ENCODE measurements at places on chromosomes 16 and 17.

DNA sequence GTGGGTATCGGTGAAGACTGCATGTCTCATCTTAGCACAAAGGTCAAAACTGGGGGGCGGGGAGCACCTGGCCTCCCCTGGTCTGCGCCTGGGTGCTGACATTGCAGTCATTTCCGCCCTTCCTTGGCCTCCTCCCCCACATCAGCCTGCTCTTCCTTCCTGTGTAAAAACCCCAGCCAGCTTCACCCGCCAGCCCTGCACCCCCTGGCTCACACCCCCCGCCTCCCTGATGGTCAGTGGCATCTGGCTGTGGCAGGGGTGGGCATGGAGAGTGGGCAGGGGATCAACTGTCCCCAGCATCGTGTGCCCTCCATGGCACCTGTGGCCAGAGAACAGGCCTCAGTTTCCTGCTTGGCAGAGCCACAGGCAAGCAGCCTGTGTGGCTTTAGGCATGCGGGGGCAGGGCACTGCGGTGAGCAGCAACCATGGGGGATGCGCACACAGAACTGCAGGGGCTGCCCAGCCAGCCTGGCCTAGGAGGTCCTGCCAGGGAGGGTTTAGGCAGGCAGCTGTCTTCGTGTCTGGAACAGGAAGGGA is 26.5 kb upstream of the LASP1NB start:
- no peak for ATAC-seq

DNA sequence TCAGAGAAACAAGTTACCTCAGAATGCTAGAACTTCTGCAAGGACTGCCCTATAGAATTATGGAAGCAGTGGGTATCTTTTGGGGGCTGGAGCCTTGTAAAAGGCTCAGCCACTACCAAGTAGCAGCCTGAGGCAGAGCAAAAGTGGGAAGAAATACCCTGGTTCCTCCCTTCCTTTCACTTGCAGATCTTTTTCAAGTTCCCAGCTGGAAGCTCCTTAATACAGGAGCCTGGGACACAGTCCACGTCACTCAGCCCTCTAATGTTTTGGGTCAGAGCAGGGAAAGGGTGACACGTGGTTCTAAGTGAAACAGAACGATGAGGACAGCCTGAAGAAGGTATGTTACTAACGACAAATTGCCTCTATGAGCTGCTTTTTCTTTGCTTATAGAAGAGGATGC is 93.1 kb downstream of the CNTNAP4 start:
- no peak for ATAC-seq

DNA sequence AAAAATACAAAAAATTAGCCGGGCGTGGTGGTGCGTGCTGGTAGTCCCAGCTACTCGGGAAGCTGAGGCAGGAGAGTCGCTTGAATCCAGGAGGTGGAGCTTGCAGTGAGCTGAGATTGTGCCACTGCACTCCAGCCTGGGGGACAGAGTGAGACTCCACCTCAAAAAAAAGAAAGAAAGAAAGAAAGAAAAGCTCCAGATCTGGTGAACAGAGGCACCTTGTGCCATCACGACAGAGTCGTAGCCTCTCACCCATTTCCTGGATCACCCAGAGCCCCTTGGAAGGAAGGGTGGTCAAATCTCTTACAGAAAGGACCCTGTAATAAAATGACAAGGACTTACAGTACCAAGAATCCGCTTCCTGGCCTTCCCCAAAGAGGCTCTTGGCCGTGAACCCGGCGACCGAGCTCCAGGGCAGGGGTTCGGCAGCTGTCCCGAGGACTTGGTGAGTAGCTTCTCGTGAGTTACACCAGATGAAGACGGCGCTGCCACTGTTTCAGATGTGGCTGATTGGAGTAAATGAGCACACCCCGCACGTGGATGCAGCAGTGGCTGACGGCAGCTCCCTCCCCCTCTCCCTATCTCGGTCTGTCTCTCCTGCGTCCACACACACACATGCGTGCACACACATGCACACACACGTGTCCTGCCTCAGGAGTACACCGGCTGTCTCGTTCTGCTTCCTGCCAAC is 13.5 kb downstream of the LGALS3BP start:
- ATAC-seq = no peak

DNA sequence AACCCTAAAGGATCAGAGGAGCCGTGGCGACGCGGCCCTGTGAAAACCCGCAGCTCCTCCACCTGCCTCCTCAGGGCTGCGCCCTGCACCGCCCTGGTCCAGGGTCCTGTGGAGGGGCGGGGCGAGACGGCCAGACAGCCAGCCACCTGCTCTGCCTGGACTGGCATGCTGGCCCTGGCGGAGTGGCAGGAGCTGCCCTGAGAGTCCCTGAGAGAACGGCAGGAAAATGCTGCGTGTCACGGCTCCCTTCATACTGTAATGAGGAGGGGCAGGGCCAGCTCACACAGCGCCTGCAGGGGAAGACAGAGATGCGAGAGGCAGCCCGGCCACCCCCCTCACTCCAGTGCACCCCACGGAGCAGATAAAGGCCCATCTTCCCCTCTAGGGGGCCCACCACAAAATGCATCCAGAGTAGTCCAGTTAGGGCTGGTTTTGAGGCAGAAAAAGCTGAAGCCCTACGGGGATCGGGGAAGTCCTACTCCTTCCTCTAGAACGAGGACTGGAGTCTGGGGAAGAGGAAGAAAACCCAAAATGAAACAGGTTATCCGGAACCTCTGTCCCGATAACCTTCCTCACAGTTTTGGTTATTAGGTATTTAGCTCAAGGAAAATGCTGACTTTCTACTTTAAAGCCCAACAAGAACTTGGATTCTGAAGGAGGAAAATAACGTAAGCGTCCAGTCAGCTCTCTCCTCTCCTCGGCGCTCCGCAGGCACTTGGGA is 97.6 kb upstream of the DNAH17 start:
- no peak for ATAC-seq

DNA sequence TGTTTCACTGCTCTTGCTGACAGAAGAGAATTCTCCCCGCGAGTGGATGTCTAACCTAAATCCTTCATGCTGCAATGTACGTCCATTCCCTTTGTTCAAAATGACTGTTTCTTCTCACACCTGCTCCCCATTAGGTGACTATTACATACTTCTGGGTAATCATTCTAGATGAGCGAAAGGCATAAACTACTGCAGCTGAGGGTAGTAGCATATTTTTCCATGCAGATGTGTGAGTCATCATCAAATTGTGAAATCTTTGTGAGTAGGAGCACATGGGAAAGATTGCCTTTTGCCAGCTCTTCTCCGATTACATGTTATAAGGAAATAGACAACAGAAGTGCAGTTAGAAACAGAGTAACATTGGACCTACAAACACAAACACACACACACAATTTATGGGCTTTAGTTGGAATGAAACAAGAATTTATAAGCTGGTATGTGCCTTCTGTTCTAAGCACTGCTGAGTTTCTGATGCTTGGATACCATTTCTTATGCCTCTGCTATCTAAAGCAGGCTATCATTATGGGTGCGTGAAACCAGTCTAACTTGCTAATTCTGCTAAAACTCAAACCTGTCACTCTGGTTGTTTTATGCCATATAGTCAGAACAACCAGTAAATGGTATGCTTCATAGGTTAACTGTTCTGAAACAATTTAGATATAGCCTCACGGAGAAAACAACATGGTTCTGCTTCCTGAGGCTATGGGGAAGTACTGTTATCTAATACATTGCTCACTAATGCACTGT is 346.9 kb upstream of the PSMD7 start:
- ATAC-seq = no peak

GRCh38 chr16:1887711-1888354 is 15.9 kb upstream of the MEIOB start:
- no peak for ATAC-seq

GRCh38 chr17:17935321-17936271 is 36.6 kb downstream of the TOM1L2 start:
- ATAC-seq = peak; percentile 82

- peak; percentile 18 for ATAC-seq
These were observed at the start of gene XAF1 for GRCh38 chr17:6755731-6756184. TSS of gene XAF1 (plus strand) at chr17:6756046. CDS start at chr17:6756079, 33 bp downstream.

- peak; percentile 66 for ATAC-seq
These were observed 60.1 kb upstream of the TMEM132E start for GRCh38 chr17:34519282-34519681.

DNA sequence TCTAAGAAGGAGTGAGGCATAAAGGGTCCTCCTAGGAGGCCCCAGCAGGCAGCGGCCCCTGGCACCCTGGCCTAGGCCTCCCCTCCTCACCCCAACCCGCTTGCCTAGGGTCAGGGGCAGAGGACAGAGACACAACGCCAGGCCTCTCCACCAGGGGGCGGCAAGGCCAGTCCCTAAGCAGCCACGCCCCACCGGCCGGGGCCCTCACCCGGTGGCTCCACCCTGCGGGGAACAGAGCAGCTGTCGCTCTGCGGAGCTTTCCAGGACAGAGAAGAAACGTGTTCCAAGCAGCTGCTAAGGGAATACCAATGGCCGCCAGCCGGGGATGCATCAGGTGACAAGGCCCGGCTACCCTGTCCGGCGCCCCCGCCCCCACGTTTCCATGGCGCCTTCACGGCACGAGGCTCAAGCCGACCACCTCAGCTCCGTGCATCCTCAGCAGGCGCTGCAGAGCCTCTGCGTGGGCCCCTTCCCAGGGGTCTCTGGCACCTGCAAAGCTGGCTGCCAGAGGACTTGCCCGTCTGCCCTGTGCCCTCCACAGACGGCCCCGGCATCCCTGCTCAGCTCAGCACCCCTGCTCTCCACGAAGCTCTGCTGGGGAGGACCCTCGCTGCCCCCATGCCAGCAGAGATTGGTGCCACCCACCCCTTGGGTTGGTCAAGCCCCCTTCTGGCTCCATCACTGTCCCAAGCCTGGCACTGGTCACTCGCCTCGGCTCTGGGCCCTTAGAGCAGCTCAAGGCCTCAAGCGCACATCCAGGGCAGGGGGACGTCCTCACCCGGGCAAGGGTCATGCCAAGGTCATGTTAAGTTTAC is 5.6 kb downstream of the ZNF598 start:
- peak; percentile 91 for ATAC-seq

GRCh38 chr16:66920924-66921680 is 2.4 kb upstream of the CDH16 start:
- no peak for ATAC-seq

DNA sequence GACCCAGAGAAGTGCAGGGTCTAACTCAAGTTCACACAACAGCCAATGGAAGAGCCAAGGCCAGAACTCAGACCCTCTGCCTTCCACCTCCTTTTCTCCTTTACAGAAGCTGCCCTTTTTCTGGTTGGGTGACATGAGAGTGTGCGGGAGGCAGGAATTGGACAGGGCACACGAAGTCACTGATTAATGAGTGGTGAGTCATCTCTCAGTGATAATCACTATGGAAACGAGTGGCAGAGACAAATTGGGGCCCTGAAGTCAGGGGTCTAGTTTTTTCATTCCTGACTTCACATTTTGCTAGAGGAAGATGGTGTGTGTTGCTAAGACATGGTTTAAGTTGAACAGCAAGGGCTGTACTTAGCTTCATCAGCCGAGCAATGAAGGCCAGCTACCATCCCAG is 312.7 kb upstream of the CCL2 start:
- no peak for ATAC-seq
